MG63 (cell line): ENCODE measurements at places on chromosomes 7 and 10.

GRCh38 chr7:139886899-139887298 is 57.8 kb downstream of the TBXAS1 start:
- DNase-seq = no peak

DNA sequence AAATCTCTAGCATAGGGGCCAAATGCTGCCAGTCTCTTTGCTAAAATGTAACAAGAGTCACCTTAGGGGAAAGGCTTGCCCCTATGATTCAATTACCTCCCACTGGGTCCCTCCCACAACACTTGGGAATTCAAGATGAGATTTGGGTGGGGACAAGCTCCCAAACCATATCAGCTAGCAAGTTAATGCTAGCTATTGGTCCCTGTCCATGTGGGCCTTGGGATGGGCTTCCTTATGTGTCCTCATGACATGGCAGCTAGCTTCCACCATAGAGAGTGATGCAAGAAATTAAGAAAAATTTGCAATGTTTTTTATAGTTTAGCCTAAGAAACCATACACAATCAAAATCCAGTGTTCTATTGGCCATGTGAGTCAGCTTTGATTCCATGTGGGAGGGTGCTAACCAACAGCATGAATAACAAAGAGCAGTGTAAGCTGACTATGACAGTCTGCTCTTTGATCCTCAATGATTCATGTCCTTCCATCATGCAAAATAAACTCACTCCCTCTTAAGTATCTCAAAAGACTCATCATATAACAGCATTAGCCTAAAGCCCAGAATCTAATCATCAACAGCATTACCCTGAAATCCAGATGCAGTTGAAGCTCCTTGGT is 21.7 kb upstream of the ZNF365 start:
- no peak for DNase-seq

DNA sequence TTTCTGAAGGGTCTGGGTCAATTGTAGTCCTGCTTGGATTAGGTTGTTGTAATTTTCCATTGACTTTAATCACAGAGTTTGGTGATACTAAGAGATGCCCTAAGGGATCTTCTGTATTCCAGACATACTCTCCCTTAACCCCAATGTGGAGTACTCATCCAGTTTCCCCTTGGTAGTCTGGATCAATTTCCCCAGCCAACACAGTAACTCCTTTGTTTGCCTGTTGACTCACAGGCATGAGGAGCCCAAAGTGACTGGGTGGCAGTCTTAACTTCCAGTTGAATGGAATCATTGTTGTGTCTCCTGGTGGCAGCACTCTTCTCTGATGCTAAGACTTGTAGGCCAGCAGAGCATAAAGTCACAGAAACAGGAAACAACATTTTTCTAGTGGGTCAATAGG is 41.5 kb upstream of the PIK3CG start:
- DNase-seq = no peak

DNA sequence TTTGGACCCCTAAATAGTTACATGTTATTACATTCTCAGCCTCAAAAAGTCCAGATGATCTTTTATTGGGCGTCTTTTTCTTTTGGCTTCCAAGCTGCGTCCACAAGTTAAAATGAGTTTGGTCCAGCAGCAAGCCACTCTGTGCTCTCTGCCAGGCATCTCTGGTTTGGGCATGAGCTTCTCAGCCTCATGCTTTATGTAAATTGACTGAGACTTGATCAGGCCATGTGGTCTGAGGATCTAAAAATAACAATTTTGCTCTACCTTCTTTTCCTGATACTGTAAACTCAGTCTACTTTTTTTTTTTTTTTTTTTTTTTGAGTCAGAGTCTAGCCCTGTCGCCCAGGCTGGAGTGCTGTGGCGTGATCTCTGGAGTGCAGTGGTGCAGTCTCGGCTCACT is 15.6 kb downstream of the GAD2 start:
- no peak for DNase-seq

DNA sequence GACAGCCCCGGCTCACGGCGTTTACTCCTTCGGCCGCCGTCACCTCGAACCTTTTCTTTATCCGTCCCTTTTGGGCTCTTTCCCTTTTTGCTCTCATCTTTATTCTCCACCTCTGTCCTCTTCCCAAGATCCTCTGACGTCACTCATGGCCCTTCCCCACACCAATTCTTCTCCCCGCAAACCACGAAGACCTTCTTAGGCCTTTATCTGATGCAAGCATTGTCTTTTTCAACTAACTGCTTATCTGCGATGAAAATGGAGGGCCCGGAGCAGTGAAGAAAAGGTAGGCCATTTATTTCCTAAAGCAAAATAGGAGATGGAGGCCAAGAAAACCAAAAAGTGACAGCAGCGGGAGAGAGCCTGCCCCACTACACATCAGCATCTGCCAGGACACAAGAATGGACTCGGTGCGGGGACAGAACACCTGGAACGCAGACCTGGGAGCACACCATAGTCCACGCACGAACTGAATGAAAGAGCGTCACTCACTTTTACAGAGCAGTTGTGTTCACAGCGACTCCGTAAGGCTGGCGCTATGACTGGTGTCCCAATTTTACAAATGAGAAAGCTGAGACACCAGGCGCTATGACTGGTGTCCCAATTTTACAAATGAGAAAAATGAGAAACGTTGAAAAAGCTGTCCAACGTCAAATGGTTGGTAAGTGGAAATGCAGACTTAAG is 45.3 kb downstream of the ZNF777 start:
- no peak for DNase-seq

- no peak for DNase-seq
These were observed 205.5 kb upstream of the CDC14C start for GRCh38 chr7:48718731-48719378.

- no peak for DNase-seq
These were observed 7.3 kb downstream of the WDFY4 start for GRCh38 chr10:48691812-48692528.

- no peak for DNase-seq
These were observed 464.5 kb downstream of the GRID1 start for GRCh38 chr10:85902051-85902450.

GRCh38 chr7:20104696-20105095 is 112.5 kb downstream of the MACC1 start:
- no peak for DNase-seq

- no peak for DNase-seq
These were observed 32.2 kb upstream of the MCU start for GRCh38 chr10:72659694-72660093.

- no peak for DNase-seq
These were observed 780.1 kb downstream of the PHTF2 start for GRCh38 chr7:78578686-78579085.

- DNase-seq = no peak
These were observed 1196.9 kb downstream of the SORCS3 start for GRCh38 chr10:105837951-105838350.
